Heart right ventricle (tissue), 16 donors: ENCODE measurements at places on chromosomes 11 and 22. TPM values are rescaled to one million over a fixed set of nuclear protein-coding genes. Genes with fewer than 3 reads are reported as not detected.

GRCh38 chr11:106076171-106076918, 802 bp downstream of the KBTBD3 start:
- no peak for DNase-seq

- no peak for DNase-seq
Measured at GRCh38 chr11:94802501-94802900, 34.3 kb downstream of the AMOTL1 start.

DNA sequence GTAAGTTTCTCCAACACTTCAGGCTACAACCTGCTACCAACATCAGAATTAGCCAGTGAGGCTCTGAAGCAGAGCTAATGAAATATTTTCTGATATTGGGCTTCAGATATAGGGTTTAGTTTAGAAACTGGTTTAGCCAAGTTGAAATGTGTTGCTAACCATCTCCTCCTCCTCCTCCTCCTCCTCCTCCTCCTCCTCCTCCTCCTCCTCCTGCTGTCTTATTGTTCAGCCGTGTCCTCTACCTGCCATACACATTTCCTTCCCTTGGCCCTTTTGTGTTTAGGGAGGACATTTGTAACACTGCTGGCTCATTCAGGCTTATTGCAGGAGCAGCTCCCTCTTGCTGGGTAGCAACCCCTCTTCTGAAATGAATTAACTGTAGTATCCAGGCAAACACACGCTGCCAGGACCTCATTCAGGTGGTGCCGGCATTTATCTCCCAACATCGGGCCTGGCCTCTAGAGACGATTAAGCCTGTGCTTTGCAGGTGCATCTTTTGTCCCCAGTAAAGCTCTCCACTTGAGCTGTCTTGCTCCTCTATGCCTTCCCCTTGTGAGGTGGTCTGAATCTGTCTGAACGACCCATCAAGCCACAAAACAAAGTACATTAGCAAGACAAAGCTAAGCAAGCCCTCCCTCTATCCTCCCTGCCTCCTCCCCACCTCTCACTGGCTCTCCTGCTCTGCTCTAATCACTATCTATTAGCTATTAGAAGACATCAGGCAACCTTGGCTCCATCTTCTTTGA, 82.9 kb downstream of the KCNJ1 start:
- DNase-seq, result no peak

DNA sequence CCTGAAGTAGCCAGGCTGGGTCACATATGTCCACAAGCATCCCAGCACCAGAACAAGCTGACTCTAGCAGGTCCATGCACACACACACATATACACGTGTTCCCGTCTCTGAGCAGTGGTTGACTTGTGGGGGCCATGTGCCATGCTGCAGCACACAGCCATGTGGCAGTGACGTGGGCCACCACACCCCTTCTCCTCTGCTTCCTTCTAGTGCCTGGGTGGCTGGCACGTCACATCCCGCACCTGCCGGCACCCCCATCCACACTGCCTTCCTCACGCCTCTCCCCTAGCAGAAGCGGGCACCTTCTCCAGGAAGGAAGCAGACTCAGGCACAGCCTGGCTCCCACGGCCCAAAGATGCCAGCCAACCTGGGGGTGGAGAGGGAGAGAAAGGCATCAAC, 9.5 kb downstream of the SYT7 start:
- DNase-seq, result no peak

The PATE4 gene
- total RNA-seq, result not detected

GRCh38 chr22:24894998-24895397, 51.5 kb downstream of the LHFPL7 start:
- DNase-seq, result peak; percentile 75

The RHOD gene
- 40.3 TPM for total RNA-seq

DNA sequence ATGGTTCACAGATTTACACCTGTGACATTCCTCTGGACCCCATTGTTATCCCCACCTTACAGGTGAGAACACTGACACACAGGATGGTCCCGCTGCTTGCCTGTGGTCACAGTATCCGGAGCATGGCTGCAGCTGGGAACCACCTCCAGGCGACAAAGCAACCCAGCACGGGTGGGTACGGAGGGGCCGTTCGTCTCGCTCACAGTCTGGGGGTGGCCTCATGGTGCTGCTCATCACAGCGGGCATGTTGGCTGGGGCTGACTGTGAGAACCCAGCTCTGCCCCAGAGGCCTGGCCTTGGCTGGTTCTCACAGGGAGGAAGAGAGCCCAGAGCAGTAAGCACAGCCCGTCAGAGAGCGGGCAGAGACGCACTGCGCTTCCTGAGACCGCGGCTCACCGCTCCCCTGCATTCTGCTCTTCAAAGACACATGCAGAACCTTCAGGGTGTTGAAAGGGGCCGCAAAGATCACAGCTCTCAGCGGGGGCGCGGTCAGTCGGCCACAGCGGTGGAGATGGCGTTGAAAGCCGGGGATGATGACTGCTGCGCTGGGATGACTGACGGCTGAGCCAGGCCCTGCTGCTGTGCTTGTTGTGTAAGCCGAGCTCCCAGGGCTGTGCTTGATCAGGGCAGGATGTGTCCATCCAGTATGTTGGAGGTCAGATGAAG, 423.0 kb downstream of the BRD1 start:
- DNase-seq, result no peak

- DNase-seq, result no peak
Measured at GRCh38 chr11:2747248-2748027, 47.6 kb upstream of the KCNQ1OT1 start.

GRCh38 chr22:44348971-44349560, 36.3 kb upstream of the SHISAL1 start:
- DNase-seq, result no peak
